ENCODE measurements at places on chromosomes 1 and 21.

GRCh38 chr21:28068455-28069358 lies 924.0 kb downstream of the LTN1 start:
- DNase-seq: no peak

DNA sequence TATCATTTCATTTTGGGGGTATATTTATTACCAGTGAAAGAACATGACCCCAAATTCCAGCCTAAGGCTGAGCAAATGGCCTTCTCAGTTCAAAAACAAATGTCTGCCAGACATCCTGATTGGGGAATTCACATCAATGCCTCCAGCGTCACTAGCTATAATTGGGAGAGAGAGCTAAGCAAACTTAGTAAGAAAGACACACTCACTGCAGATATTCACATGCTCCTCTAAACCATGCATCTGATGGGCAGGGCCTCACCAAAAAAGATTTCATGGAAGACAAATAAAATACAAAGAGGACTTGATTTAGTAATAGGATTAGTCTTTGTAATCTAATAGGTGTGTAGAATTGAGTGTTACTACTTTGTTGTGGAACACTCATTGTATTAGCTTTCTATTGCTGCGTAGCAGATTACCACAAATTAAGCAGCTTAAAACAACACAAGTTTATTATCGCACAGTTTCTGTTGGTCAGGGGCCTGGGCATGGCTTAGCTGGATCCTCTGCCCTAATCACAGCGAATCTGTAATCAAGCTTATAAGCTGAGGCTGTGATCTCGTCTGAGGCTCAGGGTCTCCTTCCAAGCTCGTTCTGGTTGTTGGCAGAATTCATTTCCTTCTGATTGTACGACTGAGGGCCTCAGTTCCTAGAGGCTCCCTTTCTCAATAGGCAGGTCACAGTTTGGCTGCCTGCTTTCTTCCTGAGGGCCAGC lies 243.0 kb downstream of the PBX1 start:
- DNase-seq: no peak

DNA sequence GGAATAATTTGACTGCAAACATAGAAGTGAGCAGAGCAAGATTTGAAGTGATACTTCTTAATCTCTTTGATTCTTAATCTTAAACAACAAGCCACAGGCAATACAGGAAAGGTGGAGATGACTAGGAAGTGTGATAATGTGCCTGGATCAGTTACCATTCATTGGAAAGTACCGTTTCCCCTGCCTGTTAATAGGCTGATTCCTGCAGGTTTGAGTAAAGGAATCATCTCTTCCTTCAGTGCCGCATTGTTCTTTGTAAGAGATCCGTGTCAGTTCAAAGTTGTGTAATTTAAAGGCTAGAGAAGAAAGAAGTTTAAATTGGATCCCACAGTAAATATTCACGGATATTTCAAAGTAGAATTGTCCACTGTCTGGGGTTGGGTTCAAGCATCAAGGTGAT lies 43.5 kb upstream of the BCL10 start:
- no peak for DNase-seq

- DNase-seq: peak; percentile 44
Observed at GRCh38 chr1:154847891-154848290, 22.2 kb downstream of the KCNN3 start.

DNA sequence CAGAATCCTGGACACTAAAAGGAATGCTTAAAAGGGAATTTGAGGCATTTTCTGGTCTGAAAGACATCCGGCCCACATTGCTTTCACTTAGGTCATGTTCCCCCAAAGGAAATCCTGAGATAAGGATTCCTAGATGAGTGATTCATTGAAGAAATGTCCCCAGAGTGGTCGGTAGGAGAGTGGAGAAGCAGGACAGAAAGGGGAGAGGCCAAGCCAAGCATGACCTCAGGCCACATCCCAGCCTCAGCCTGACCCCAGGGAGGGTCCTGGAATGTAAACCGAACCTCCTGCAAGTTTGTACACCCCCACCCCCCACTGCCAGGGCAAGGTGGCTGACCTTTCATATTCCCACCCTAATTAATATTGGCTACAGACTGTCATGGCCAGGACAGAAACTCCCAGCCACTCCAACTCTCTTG lies 16.6 kb downstream of the HIVEP3 start:
- no peak for DNase-seq

- DNase-seq: no peak
Observed at GRCh38 chr21:15874615-15875014, 144.8 kb downstream of the USP25 start.

DNA sequence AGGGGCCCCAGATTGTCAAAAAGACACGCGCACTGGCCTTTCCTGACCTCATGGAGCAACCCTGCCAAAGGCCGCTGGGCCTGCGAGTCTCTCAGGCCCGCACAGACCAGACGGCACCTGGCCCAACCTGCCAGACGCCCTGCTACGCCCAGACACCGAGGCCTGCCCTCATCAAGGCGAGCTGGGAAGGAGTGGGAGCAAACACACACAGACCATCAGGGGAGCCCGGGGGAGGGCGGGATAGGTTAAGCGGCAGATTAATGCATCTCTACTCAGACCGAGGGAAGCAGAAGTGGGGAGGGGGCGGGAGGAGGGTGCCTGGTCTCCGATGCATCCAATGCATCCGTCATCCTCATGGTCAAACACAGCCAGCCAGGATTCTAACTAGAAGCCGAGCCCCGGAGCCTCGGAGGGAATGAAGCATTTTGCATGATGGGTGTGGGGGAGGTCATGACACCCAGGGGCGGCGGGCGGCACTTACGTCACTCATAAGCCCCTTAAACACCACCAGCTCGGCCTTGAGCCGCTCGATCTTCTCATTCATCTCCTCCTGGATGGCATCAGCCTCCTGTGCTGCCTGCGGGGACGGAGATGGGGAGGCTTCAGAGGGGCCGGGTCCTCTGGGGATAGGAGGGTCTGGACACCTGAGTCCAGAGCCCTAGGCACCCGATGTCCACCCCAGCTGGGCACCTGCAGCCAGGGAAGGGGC lies 17.0 kb upstream of the ALDH4A1 start:
- DNase-seq: no peak

DNA sequence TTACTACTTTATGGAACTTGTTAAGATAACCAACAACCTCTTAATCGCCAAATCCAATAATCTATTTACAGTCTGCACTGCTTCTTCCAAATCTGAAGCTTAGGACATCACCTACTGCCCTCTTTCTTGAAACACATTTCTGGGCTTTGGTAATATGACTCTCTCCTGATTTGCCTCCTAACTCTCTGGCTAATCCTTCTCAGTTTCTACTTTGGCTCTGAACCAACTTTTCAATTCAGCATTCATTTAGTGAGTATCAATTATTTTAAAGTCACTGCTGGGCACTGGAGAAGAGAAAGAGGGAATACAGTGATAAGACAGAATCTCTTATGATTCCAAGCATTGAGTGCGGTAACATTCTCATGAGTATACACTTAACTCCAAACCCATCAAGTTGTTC lies 275.0 kb downstream of the AKT3 start:
- no peak for DNase-seq

- DNase-seq: no peak
Observed at GRCh38 chr1:228299211-228299610, 91.4 kb downstream of the OBSCN start.

DNA sequence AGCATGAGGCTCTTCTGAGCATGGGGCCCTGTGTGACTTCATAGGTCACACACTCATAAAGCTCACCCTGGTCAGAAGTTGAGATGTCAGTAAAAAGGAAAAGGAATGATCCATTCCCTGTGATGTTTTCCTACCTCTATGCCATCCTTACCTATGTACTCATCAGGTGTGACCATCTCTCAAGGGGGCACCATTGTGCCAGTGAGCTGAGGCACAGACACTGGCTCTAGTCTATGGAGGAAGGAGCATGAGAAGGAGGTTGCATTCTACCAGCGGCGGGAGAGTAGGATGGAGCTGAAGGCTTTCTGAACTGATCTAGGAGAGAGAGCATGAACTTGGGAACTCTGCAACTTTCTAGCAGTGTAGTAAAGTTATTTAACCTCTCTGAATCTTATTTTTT lies 65.8 kb upstream of the RGL1 start:
- DNase-seq: no peak

DNA sequence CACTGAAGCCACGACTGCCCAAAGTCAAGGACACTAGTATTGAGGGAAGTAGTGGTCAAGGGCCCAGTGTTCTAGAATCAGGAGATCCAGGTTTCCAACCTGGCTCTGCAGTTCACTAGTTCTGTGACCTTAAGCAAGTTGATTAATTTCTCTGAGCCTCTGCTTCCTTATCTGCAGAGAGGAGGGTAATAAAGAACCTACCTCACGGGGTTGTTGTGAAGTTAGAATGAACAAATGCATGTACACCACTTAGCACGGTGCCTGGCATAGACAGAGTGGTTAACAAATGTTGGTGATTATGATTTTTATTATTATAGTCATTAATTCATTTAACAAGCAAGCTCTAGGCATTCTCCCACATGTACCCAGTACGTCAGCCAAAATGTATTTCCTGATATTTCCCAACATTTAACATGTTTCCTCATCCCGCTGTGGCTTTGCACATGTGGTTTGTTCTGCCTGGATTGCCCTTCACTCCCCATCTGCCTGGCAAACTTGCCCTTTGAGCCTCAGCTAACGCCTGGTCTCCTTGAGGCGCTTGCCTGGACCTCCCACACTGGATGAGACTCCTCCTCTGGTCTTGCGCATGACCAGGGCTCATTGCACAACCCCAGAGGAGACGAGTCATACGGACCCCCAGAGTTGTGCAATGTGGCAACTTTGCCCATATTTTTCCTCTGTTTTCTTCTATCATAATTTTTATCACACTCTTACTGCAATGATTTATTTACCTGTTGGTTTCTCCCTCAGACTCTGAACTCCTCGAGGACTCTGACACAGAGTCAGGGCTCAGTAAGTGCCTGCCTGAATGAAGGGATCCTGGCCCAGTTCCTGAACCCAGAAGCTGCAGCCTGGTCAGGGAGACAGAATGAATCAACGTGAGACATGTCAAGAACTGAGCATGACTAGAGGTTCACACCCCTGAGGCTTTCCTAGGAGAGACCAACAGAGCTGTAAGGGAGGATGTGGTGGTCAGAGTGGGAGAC lies 20.7 kb upstream of the MFSD2A start:
- no peak for DNase-seq

- no peak for DNase-seq
Observed at GRCh38 chr1:116226017-116226416, 114.8 kb downstream of the MAB21L3 start.

DNA sequence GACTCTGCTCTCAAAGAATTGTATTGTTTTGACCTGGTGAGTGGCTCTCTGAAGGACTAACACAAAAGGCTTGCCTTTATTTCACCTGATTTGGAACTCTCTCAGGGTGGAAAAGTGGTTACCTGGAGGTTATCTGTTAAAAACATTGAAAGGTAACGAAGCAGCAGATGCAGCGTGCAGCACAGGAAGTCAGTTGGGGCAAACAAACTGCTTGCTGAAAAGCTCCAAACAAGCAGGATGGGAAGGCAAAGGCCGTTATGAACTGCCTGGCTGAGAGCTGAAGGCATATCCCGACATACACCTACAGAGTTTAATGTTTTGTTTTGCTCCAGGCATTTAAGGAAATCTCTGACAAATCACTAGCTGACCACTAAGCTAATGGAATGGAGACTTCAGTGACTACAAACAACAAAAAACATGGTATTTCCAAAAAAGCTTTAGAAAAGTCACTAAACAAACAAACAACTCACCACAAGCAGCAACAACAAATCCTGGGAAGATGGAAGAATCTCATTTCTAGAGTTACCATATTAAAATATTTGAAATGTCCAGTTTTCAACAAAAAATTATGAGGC lies 44.3 kb upstream of the BATF3 start:
- DNase-seq: no peak

DNA sequence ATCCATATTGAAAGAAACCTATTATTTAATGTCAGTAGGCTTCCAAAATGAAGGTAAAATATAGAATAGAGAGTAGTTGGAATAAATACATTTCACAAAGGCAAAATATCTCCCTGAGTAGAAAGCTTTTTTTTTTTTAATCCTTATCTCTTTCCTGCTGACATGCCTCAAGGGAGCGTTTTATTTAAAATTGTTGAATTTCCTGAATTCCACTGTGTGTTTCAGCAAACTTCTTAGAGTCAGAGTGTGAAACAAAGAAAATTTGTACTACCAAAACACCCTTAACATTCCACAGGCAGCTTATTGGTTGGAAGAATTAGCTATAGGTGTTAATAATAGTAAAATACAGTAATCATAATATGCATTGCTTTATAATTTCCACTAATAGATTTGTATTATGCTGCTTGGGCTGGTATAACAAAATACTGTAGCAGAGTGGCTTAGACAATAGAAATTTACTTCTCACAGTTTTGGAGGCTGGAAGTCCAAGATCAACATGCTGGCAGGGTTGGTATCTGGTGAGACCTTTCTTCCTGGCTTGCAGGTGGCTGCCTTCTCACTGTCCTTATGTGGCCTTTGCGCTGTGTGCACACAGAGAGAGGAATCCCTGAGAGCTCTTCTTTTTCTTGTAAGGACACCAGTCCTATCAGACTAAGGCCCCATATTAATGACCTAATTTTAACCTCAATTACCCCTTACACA lies 468.4 kb upstream of the C1orf87 start:
- no peak for DNase-seq

- DNase-seq: peak; percentile 52
Observed at GRCh38 chr21:39082656-39083376, 100.4 kb downstream of the PSMG1 start.
